ENCODE measurements at places on chromosomes 5 and 9.

DNA sequence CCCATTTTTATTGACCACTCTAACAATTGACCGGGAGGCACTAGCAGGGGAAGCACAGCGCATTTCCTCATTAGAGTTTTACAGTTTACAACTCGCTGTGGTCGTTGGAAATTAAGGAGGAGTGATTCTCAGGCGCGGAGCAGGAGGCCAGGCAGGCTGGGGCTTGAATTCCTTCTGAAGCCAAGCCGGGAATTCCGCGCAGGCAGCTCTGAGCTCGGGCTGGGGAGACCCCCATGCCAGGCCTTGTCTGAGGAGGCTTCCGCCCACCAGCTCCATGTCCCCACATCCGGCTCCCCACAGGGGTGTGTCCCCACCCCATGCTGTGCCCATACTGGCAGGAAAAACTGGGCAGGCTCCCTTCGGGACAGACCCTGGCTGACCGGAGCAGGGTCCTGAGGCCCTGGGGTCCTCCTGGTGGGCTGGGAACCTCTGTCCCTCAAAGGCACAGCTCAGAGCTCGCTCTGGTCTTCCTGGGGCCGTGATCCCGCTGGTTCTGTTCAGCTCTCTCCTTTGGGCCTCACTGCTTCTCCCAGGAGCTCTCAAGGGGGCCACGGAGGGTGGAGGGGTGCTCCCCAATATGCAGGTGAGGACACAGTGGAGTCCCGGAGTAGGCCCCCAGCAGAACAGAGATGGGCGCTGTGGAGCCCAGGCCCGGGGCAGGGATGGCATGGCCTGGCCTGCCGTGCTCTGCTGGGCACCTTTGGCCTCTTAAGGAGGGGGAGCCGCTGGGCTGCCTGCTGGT is 1.3 kb upstream of the NRARP start:
- peak; percentile 62 for DNase-seq

- no peak for DNase-seq
These were observed 119.4 kb upstream of the ACTBL2 start for GRCh38 chr5:57601996-57602395.

GRCh38 chr9:95313010-95313498 is 4.5 kb downstream of the FANCC start:
- DNase-seq: peak; percentile 38

- DNase-seq: no peak
These were observed 38.8 kb upstream of the LIFR start for GRCh38 chr5:38595132-38595745.

Data from NB4 (cell line).